T-helper 9 cell (primary cell): ENCODE measurements at places on chromosomes 7 and 10.
A peak's percentile ranks its signal among the peaks of the same experiment; 100 is the strongest.

DNA sequence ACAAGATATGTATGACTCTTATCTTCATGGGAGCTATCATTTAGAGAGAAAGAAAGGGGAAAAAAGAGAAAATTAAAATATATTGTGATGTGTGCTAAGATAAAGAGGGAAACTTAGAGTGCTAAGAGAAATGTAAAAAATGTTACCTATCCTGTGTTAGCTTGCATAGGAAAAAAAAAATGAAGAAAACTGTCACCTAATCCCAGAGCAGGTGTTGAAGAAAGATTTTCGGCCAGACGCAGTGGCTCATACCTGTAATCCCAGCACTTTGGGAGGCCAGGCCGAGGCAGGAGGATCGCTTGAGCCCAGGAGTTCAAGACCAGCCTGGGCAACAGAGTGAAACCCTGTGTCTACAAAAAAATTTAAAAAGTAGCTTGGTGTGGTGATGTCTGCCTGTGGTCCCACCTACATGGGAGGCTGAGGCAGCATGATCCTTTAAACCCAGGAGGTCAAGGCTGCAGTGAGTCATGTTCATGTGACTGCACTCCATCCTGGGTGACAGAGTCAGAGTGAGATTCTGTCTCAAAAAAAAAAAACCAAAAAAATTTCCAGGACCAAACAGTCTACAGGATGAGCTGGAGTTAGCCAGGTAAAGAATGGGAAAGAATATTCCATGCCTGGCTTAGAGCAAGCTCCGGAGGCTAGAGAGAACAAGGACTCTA, 2.4 kb upstream of the MKLN1 start:
- no peak for DNase-seq

- no peak for DNase-seq
Observed at GRCh38 chr7:108189733-108190388, 59.7 kb upstream of the LAMB4 start.

- no peak for DNase-seq
Observed at GRCh38 chr10:129126982-129127381, 340.1 kb upstream of the MGMT start.

DNA sequence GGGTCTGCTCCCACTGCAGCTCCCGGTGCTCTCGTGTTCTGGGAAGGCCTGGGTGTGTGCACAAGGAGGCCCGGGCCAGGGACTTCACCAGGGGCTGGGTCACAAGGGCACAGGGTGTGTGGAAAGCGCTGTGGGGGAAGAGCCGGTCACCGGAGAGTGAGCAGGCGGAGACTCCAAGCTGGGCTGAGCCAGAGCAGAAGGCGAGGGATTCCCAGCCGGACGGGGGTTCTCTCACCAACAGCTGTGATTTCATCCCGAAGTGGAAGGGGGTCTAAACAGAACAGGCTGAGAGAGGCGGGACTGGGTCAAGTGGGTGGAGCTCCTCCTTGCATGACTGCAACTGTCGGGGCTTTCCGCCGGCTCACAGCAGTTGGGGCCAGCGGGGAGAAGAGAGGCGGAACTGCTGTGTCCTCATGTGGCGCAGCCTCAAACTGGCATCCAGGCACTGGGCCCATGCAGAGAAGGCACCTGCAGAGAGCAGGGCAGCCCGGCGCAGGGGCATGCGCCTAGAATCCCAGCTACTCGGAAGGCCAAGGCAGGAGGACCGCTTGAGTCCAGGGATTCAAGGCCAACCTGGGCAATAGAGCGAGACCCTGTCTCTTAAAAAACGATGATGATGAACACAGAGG, 7.6 kb upstream of the ORAI2 start:
- DNase-seq = peak; percentile 80

DNA sequence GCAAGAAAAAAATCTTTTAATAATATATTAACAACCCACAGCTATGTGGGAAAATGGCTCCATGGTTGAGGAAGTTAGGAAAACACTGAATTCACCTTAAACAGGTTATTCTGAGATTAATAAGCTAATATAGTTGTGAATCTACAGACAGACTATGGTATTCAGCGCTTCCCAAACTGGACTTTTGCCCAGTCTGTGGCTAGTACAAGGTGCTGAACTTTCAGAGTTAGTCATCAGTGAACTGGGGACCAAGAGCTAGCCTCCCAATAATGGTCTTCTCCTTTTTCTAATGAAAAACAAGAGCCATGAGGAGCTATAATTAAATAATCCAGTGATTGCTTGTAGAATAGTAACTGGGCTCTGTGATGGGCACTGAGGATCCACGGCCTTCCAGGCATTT, 65.3 kb downstream of the FRMPD2 start:
- no peak for DNase-seq
